ENCODE measurements at places on chromosomes 3 and 15.

GRCh38 chr3:123660141-123660675, 75.4 kb upstream of the HACD2 start:
- no peak for DNase-seq

DNA sequence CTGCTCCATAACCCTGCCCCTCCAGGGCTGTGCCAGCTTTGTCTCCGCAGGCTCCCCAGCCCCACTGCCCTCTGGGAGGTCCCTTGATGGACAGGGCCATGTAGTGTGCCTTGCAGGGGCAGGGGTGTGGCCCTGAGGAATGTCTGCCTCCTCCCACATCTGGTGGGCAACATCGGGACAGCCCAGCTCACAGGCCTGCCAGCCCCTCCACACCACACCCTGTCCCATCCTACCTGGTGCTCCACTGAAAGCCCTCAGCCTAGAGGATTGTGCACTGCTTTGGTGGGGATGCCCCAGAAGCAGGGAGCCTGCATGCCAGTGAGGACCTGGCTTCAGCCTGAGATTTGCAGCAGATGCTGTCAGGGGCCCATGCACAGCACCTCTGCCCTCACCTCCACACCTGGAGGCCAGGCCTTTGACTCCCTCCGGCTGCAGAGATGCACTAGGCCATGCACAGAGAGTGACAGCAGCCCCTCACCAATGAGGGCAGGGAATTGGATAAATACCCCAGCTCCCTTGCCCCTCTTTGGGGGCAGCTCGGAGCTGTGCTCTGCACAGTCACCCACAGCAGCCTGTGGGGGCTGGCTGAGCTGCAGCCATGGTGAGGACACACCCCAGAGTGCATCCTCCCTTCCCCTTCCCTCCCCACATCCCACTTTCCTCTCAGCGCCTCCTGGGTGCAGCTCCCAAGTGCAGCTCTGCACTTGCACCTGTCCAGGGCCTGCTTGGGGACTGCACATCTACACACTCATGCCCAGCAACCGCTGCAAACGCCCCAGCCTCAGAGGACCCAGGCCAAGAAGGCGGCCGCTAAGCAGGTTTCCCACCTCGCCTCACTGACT, 2.7 kb downstream of the C3orf22 start:
- no peak for DNase-seq

DNA sequence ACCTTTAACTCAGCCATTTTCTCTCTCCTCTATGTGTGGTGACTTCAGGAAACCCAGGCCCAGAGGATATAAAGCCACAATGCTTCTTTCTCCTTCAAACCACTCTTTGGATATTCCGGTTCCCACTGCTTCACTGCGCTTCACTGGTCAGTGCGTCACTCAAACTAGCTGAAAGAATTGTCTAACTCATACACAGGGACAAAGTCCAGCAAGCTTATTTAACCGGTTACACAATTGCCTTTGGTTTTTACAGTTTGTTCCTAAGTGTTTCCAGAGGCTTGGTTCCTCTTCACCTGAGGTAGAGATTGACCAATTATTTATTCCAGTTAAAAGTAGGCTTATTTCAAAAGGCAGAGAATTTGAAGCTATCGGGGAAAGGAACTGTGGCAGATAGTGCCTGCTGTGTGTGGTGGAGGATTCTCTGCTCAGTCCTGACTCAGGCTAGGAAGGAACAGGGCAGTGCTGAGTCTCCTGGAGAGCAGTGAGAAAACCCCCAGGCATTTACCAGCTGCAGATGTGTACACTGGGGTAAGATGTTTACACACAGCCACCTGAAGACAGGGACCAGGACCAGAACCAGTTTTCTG, at the start of gene HGD:
Gene HGD, minus strand, starts transcription at position 145 of the 587 bp plus-strand sequence. Its CDS starts 128 bp downstream, at position 17.
- no peak for DNase-seq

DNA sequence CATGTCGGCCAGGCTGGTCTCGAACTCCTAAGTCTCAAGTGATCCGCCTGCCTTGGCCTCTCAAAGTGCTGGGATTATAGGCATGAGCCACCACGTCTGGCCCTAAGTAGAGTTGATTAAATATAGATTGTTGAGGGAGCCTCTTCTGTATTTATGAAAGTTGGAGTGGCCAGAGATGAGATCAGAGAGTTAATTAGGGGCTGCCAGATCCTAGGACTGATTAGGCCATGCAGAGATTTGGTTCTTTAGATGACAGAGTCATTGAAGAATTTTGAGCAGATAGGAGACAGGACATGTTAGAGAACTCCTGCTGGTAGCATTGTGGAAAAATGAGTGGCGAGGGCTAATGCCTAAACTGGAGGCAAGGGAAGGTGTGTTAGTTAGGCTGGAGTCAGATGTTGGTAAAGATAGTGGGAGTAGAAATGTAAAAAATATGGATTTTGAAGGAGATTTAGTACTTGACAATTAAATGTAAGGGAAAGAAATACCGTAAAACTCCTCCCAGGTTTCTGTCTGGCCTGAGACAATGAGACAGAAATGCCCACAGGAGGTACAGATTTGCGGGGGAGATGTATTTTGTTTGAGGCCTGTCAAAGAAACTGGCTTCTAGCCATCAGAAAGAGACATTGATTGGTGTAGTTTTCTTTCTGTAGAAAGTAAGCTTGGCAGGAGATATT, 23.4 kb downstream of the SACM1L start:
- DNase-seq, result no peak

GRCh38 chr15:81939604-81940440, 106.0 kb downstream of the MEX3B start:
- peak; percentile 16 for DNase-seq

DNA sequence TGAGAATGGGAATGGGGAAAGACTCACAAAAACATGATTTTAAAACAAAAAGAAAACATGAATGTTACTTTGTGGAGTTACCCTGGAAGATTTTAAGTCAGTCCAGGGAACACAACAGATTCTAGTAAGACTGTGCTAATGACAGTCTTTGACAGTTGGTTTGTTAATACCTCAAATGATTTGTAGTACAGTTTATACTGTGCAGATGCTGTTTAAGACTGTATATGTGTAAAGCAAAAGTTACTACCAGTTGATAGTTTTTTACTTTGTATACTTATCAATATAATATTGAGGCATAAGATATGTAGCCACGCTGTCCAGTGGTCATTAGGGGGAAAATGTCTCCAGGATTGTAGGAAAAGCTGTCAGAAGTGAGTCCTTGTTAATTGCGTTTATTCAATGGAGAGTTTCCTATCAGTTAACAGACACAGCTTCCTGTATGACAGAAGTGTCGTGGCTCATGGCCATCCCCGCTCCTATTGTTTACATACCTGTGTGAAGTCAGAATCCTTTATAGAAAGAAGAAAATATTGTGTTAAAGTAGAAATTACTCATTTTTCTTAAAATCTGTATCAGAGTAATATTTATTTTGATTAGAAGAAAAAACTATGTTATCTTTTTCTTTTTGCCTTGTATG, 36.0 kb downstream of the NKIRAS1 start:
- DNase-seq, result no peak

DNA sequence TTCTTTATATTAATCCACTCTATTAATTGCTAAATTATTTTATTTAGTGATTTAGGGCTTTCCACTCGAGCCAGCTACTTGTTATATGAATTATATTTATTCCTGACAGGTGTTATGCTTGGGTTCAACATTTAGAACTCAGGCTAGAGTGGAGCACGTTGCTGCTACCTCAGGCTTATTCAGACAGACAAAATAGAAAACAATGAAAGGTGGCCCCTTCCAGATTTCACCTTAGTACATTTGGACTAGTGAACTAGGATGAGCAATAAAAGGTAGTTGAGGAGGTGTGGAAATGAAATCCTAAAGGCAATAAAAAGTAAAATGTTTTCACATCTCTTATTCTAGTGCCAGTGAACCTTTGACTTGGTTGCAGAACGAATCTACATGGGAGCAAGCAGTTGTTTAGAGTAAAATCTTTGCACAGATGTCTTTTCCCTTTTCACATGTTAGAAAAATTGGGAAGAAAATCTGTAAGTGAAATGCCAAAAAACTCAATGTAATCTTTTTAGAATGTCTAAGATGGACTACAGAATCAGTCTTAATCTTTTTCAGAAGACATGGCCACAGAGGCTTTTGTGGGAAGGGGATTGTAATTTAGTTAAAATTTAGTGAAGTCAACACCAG, 63.8 kb downstream of the AKAP13 start:
- DNase-seq, result no peak

DNA sequence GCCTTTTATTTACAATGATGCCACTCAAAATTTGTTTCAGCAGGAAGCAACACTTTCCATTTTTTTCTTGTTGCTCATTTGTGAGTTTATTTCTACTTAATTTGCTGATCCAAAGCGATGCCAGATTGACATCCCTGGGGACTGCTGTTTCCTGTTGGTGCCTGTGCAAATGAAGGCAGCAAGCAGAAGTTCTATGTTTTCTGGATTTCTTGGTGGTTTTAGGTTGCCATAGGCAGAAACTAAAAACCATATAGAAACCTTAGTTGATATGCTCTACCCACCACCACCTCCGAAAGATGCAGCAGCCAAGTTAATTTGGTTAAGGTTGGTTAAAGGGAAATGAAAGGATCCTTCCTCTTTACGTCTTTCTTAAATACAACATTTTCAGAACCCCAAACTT, 356.2 kb downstream of the RBMS3 start:
- no peak for DNase-seq

GRCh38 chr15:48325400-48325799, 5.8 kb upstream of the DUT start:
- DNase-seq, result no peak

- no peak for DNase-seq
These were observed 135.2 kb downstream of the RYR3 start for GRCh38 chr15:33445984-33446383.

DNA sequence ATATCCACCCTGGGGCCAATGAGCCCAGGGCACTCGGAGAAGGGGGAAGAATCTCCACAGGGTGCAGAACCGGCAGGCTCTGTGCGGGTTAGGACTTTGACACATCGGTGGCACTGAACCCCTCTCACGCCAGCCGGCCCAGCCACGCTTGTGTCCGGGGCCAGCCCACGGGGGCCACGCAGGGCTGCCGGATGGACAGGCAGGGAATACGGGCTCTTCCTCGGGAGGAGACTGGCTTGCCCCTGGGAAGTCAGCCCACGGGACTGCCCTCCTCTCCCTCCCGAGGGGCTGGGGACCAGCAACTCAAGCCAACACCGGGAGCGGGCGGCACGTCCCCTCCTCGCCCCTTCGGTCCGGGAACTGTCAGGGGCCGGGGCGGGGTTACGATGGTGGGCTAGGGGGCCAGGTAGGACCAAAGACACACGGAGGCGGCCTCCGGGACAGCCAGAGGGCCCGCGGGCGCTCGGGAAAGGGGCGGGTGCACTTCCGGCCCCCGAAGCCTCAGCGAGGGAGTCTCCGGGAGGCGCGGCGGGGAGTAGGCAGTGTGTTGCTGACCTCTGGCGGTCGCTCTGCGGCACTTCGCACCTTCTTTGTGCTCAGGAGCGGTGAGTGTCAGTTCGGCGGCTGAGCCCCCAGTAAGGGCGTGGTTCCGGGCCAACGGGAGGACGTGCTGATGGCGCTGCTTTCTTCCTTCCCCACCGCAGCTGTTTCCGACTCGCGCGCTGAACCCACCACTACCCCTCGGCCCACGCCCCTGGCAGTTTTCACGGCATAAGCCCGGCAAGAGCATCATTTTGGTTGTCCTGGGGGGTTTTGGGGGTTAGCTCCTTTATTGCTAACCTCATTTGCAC, 5.1 kb upstream of the CYP8B1 start:
- peak; percentile 79 for DNase-seq

GRCh38 chr15:87687523-87687870, 569.0 kb downstream of the NTRK3 start:
- DNase-seq, result no peak

GRCh38 chr3:36812240-36812639, 47.9 kb upstream of the DCLK3 start:
- no peak for DNase-seq

DNA sequence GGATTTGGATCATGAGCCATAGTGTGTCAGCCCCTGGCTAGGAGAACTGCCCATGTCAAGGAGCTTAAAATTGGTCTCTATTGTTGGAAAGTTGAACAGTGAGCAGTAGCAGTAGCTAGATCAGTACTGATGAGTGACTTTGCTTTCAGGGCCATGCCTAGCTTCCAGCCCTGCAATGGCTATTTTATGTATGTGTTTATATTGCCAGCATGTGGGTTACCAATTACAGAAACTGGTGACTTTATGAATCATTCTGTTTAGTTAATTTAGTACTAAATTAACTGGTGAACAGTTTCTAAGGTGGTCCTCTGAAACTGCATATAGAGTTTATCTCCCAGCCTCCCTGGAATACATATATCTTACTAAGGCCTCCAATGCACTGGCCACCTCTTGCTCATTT, 908.1 kb upstream of the ALCAM start:
- DNase-seq, result no peak

DNA sequence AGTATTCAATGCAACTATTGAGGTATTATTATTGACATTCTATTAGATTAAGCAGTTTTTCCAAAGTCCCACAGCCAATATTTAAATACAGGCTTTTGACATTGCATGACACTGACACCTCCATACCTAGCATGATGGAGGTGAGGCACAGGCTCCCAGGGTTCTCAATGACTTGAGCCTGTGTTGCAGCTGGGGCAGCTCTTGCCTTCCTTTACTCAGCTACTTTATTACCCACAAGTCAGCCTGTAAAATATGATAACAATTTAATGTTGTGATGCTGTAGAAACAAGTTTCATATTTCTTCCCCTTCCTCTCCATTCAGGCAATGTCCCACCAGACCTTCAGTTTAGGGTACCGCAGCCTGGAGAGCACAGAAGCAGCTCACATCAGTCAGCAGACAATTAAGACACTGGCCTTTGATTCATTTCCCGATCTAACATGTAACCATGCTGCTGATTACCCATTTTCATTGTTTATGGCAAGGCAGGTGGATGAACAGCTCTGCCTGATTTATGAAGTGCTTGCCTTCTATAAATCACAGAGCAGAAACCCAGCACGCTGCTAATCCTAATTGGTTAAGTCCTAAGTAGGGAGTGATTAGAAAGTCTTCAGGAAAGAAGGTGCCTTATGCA, 826.1 kb downstream of the AGBL1 start:
- no peak for DNase-seq

GRCh38 chr3:112351823-112352222, 18.9 kb downstream of the CD200 start:
- peak; percentile 36 for DNase-seq

DNA sequence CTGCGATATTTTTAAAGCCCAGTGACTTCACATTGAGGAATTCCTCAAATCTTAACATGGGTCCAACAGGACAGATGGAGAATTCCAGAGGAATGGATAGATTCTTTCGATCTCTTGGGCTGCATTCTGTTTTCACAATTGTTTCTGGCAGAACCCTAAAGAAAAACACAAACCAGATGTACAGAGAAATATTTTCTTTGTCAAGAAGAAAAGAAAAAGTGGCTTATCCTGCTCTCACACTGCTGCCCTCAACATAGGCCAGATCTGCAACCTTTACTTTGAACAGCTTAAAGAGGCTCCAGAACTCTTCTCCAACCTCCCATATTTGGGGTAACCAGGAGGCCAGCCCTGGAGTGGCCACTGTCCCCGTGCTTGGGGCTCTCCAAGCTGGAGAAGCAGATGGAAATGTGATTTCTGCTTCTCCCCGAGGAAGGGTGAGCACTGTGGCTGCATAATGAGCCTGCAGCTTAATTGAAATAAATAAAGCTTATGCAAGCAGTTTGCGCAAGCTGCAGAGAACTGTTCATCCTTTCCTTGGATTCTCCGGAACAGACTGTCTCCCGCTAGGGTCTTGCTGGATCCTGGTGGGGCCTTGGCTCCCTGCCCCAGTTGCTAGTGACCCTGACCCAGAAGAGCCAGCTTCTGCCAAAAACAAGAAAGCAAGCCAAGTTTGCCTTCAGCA, 453.2 kb upstream of the PROK2 start:
- DNase-seq, result no peak

Data from NCI-H1417 (cell line).